GM18507 (cell line): ENCODE measurements at places on chromosomes 4 and X.

- peak; percentile 56 for DNase-seq
Observed at GRCh38 chrX:153953342-153953830, 8.9 kb upstream of the RENBP start.

GRCh38 chrX:87517571-87518141, at the start of gene KLHL4:
Gene KLHL4 (plus strand): TSS chrX:87517802. CDS start chrX:87517894, 92 bp downstream.
- DNase-seq = no peak

- DNase-seq = no peak
Observed at GRCh38 chr4:153676486-153676885, 7.6 kb upstream of the TLR2 start.

DNA sequence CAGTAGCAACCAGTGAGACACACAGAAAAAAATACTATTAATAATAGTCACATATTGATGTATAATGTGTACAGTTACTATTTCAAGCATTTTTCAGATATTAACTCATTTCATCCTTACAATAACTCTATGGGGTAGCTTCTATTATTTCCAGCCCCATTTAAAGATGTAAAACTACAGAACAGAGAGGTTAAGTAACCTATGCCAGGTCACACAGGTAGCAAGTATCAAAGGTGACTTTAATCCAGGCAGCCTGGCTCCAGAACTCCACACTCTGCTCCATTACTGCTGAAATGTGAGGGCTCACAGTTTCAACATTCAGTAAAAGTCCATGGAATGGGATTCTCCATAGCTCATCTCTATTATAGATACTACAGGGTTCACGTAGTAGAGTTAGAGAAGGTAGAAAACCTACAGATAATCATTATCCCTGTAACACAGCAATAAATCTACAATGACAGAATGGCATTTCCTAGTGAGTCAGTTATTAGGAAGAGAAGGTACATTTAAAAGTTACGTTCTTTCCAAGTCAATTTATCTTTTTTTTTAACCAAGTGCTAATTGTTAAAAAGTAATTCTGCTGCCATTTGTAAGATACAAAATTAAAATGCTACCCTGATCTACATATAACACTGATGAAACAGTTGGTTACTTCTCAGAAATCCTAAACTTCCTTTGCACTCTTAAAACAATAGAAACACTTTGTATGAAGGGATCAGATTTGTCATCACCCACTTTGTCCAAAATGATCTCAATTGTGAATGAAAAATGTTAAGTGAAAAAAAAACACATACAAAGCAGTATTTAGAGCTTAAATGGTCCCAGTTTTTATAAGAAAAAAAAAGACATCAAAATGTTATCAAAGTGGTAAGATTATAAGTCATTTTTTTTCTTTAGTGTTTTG, 18.7 kb downstream of the RELL1 start:
- DNase-seq = no peak

DNA sequence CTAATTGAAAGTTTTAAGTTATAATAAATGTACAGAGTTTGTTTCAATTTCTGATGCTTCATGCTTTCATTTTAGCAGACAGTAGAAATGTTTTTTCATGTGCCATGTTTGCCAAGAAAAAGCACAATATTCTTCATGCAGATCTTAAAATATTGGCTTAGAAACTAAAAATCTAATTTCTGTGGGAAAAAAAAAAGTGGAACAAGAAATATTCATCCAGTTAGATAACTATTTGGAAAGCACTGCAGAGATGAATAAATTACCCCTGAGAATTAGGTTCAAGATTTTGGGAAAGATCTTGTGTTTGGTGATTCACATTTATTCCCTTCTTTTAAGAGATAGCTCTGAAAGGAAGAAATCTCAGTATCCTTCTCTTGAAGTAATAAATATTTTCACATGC, 912.5 kb downstream of the C4orf33 start:
- DNase-seq = no peak

DNA sequence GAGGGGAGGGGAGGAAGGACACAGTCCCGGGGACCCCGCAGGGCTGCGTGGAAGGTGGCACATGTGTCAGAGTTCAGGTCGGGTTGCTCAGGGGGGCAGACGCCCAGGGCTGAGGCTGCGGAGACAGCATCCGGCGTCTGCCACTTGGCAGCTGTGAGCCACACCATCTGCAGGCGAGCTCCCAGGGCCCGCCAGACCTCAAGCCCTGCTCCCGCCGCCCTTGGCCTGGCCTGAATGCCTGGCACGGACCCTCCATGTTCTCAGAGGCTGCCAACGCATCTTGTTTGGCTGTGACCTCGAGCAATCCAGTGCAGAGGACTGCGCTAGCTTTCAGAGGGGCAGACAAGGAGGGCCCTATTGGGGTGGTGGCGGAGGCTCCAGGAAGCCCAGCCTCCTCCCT, 5.1 kb downstream of the BGN start:
- DNase-seq = no peak

- no peak for DNase-seq
Observed at GRCh38 chrX:9342561-9343051, 122.3 kb upstream of the TBL1X start.

GRCh38 chrX:9646471-9647224, 119.0 kb downstream of the GPR143 start:
- no peak for DNase-seq

DNA sequence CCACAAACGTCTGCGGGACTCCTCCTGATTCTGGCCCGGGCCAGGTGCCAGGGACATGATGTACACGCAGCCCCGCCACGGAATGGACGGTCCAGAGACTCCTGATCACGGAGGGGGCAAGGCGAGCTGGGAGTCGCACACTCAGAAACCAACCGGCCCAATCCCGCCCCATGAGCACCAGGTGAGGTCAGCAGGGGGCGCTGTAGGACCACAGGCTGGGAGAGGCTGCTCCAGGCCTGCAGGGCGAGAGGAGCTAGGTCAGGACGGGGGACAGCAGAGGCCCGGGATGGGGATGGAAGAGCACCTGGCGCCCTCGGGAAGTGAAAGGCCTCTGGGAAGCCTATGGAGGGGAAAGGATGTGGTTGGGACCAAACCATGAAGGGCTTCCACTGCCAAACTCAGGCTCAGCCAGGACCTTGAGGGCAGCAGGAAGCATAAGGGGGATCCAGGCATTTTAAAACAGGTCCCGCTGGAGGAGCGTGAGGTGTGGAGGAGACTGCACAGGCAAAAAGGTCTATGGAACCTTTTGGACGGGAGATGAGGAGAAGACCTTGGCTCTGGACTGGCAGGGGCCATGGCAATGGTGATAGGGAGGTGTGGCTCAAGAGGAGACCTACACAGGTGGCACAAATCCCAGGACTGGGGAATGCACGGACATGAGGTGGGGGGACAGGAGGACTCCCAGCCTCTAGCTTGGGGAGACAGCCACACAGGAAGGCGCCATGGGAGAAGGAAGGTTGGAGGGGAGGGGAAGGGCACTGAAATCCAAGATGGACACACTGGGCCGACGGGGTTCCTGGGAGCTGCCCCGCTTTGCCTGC, 79.2 kb downstream of the MTMR1 start:
- peak; percentile 48 for DNase-seq

GRCh38 chrX:261167-261918, 19.8 kb upstream of the PLCXD1 start:
- no peak for DNase-seq

- DNase-seq = no peak
Observed at GRCh38 chr4:147570616-147571015, 46.6 kb upstream of the TMEM184C start.

- DNase-seq = no peak
Observed at GRCh38 chrX:150035531-150035930, 97.2 kb upstream of the EOLA2 start.

- no peak for DNase-seq
Observed at GRCh38 chrX:39585808-39586207, 511.9 kb downstream of the BCOR start.

DNA sequence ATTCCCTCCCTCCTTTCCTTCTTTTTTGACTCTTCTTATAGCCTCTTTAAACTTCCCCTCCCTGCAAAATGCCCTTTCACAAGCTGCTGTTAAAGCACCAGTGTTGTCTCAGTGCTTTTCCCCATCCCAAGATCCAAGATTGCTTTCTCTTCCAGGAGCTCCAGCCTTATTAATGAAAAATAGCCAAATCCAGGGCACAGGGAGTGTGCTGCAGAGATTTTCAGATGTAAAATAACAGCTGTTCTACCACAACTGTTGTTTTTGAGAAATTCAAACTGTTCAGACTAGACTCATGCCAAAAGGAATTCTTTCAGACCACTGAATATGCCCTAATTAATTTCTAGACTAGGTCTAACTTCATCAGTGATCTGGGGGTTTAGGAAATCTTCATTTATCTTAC, 47.0 kb upstream of the GPC3 start:
- no peak for DNase-seq

GRCh38 chr4:57184378-57185029, 74.3 kb upstream of the IGFBP7 start:
- no peak for DNase-seq

- DNase-seq = no peak
Observed at GRCh38 chrX:114798907-114799306, 215.0 kb downstream of the HTR2C start.

GRCh38 chr4:19945501-19945900, 306.2 kb upstream of the SLIT2 start:
- no peak for DNase-seq

DNA sequence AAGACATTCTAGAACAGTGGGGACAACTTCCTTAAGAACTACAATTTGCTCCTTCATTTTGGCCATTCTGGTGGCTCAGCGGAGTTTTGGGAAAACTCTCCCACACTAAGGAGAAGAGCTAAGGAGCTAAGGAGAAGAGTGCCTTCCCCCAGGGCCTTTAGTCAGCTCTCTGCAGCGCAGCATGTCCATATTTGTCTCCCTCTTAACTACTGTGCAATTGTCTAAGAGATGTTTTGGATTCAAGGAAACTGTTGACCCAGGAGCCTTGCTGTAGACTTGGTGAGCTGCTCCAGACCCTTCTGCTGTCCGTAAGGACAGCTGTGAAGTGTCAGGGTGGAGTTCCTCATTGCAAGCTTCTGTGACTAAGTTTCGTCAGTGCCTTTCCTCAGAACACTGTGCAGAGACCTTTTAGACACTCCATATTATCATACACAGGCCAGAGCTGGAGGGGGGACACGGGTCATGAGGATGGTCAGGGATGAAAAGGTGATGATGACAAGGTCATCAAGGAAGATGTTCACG, 179.0 kb downstream of the NHS start:
- DNase-seq = no peak

- no peak for DNase-seq
Observed at GRCh38 chr4:170940043-170940724, 850.4 kb upstream of the AADAT start.

GRCh38 chrX:8313844-8314243, 142.8 kb upstream of the VCX2 start:
- DNase-seq = no peak

DNA sequence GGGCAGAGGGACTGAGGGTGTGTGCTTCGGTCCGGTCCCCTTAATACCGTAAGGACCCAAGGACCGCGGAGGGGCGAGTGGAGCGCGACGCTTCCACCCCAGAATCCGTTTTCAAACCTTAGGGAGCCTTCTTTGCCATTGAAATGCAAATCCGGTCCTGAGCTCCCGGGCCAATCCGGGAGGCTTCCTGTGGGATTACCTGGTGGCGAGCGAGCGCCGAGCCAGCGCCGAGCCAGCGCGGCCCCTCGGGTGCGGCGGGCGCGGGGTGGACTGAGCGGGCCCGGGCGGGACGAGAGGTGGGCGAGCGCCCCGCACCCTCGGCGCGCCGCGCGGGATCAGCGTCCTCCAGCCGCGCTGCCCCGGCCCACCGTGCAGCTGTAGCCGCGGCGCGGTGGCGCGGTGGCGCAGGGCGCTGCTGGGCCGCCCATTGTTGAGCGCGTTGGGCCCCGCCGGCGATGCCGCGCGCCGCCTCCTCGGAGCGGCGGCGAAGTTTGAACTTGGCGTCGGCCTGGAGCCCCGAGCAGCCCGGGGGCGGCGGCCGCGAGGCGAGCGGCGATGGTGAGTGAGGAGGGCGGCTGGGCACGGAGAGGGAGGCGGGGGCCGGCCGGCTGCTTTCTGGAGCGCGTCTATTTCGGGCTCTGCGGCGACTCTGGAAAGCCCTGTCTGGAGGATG, 208.7 kb downstream of the SOWAHB start:
- no peak for DNase-seq

GRCh38 chr4:125321709-125322365, 7.1 kb downstream of the FAT4 start:
- DNase-seq = no peak

- DNase-seq = no peak
Observed at GRCh38 chr4:145218251-145218650, 37.9 kb upstream of the OTUD4 start.

DNA sequence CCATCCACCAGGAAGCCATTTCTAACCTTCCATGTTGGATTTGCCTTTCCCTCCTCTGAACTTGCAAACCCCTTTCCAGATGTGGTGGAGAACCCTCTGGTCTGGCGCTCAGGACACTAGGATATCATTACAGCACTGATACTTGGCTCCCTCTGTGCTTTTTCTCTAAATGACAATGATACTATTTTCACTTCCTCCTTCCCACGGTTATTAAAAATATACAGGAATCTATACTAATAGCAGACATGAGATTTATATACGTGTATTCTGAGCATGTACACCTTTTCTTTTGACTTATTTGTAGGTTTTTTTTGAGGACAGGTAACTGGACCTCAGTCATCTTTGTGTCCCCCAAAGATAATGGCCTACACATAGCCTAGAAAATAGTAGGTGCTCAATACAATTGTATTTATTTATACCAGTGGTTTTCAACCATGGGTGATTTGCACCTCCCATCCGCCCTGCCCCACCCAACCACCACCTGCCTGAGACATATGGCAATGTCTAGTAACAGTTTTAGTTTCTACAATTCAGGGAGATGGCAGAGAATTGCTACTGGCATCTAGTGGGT, 60.4 kb upstream of the PLAC8 start:
- DNase-seq = peak; percentile 32

DNA sequence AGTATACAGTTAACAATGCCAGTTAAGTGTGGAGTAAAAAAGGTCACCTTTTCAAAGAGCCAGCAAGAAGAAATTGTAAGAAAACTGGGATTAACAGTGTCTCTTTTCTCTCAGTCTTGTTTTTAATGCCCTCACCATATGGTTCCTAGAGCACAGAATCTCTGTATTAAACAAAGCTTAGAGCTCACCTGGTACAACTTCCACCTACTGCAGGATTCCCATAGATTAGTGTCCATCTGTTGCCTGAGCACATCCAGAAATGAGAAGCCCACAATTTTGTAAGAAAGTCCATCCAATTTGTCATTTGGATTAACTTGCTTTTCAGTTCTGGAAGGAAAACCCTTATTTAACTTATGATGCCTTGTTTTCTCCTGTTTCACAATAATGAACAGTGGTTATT, 1037.1 kb downstream of the STPG2 start:
- DNase-seq = no peak
